Coronary artery (tissue), 2 donors: ENCODE measurements at places on chromosomes 3 and 15.

DNA sequence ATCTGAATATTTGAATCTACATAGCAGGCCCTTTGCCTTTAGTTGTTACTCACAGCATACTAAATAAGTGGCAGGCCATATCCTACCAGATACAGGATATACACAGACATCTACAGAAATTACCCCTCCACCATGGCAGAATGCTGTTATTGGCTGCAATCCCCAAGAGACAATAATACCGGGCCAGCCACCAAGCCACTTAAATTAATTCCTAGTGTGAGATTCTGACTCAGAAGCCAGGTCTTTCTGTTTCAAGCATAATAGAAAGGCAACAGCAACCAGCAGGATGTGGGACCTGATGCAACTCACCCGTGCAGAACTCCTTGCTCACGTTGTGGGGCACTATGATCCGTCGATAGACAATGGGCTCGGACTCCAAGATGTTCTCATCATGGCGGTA, 39.8 kb downstream of the CLK3 start:
- DNase-seq = no peak

- no peak for DNase-seq
These were observed 48.6 kb downstream of the FOXL2 start for GRCh38 chr3:138898301-138898700.

DNA sequence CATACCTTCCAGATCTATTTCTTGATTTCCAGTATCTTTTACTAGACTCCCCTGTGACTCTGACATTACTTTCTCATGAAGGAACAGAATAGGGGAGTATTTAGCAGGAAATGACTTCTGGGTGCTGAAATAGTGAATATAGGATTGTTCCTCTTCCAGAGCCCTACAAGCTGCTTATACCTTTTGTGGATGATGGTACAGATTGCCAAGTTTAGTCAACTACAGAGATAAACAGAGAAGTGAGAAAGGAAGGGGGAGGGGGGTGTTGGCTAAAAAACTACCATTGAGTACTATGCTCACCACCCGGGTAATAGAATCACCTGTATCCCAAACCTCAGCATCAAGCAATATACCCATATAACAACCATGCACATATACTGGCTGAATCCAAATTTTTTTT, 298.3 kb upstream of the GPR149 start:
- DNase-seq = no peak

DNA sequence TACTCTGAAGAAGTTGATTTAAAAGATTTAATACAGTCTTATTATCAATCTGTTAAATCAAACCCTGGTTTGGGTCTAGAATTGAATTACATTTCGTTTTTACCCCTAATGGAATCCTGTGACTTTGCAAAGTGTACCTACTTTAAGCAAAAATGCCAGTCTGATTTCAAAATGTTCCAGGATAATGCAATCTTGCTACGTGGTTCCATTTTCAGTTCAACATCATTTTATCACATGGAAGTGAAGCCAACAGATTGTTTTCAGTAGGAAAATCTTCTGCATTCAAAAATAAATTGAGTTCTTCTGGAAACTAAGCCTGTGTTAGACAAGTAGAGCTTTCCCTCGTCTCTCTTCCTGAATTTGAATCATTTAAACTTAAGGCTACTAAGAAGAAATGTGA, 356.4 kb downstream of the CHST2 start:
- no peak for DNase-seq

- no peak for DNase-seq
These were observed 25.7 kb downstream of the DNAH12 start for GRCh38 chr3:57518276-57518915.

- DNase-seq = no peak
These were observed 611 bp upstream of the SLC27A2 start for GRCh38 chr15:50181201-50181968.

DNA sequence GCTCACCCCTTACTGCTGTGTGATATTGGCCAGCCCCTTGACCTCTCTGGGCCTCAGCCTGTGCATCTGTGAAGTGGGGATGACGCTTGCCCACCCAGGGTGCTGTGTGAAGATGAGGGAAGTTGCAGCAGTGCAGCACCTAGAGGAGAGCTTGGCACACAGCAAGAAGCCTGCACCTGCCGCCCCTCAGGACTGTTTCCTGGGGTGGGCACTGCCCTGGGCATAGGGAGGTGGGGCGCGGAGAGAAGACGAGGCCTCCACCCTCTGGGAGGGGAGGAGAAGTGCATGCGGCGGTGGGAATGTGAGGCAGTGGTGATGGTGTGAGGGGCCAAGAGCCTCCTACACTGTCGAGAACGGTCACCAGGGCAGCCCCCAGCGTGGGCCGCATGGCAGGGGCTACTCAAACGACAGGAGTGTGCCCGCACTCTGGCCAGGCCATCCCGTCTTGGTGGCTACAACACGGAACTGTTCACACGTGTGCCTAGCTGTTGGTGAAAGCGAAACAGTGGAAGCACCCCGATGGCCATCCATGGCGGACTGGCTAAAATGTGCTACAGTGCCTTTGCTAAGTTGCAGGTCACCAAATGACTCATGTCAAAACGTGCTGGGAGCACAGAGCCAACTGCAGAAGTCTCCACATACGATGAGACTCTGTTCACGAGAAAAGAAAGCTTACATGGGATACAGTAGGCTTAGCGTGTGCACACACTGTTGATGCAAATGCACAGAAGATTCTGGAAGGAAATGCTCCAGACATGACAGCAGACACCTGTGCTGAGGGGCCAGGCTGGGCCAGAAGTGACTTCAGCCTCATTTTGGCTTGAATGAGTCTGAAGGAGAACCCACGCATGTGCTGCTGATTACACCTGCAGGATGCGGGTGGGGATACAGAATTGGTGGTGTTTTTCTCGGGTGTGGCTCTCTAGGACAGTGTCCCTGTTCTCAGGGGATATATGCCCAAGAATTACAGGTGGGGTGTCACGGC, 40.4 kb upstream of the IQSEC1 start:
- peak; percentile 55 for DNase-seq

DNA sequence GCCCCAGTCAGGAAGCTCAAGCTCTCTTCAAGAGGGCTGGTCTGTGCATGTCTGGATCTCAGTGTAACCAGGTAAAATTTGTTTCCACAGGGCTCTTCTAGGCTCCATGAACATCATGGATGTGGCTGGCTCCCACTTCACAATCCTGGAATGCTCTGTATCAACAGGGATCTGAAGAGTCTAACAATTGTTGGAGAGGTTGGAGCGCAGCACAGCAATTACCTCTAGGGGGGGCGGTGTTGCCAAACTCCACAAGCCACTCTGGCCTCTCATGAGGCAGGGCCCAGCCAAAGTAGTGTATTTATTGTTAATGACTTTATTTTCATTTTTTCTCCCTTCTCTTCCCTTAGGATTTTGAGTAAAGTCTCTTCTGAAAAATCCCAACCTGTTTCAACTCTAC, 6.1 kb upstream of the EIF2B5 start:
- DNase-seq = no peak

DNA sequence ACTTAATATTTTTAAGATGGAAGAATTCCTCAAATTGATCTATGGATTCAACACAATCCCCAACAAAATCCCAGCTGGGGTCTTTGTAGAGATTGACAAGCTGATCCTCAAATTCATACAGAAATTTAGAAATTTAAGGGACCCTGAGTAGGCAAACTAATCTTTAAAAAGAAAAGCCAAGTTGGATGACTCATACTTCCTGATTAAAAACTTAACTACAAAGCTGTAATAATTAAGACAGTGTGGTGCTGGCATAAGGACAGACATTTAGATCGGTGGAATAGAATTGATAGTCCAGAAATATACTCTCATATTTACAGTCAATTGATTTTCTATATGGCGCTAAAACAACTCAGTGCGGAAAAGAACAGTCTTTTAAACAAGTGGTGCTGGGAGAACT, 11.6 kb downstream of the FAM162A start:
- DNase-seq = no peak

DNA sequence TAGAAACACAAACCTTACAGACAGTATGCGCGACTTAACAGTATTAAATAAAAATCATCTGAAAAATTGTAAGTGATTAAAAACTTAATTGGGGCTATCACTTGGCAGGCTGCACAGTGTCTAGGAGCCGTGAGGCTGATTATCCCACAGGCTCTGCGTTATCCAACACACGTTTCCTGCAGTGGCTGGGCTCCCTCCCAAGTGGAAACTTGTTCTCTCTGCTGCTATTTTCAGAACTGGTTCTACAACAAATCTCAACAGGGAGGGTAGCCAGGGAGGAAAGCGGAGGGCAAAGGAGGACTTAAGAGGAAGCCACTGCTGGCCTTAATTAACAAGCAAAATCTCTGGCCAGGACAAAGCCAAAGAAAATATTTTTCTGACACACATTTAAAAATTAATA, 555.2 kb downstream of the MAGI1 start:
- no peak for DNase-seq

- no peak for DNase-seq
These were observed 87.6 kb downstream of the NR2F2 start for GRCh38 chr15:96418146-96418545.

DNA sequence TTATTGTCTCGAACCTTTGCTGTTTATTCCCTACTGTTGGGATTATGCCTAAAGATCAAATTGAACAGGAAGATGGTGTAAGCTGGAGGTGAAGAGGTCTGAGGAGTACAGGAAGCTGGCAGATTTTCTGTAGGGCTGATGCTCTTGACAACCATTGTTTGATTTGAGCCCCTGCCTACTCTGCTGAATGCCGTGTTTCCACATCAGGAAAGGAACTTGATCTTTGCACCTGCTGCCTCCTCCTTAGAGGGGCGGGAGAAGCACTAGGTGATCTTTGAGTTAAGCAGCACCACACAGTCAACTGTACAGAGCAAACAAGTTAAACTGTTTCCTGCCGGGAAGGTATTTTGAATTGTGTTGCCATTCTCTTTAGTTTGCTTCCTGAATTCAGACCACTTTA, 364.6 kb upstream of the EPHA6 start:
- no peak for DNase-seq

DNA sequence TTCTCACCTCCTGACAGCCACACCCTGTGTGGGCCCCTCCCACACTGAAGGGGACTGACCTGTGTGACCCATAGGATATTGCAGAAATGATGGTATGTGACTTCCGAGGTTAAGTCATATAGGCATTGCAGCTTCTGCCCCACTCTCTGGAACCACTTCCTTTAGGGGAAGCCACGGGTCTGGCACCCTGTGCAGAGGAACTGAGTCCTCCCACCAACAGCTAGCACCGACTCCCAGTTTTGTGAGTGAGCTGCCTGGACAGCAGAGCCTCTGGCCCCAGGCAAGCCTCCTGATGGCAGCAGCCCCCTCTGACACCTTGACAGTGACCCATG, 24.6 kb upstream of the SLC6A6 start:
- DNase-seq = no peak

- no peak for DNase-seq
These were observed 108.5 kb downstream of the ECT2 start for GRCh38 chr3:172859041-172859440.

DNA sequence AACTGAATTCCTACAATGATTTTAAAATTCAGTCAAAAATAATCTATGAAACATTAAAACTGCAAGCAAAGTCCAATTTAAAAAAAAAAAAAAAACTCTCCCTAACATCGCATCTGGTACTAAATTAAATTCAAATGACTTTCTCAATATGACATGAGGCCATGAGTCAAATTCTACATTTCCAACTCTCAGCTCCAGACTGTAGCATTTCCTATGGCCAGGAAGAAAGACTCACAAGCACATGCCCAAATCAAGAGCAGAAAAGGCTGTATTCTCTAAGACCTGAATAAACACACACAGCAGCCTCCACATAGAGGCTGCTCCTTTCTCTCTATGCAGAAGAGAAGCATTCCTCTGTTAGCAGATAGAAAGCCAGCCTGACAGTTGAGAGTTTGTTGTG, 729.2 kb downstream of the ROBO1 start:
- no peak for DNase-seq

DNA sequence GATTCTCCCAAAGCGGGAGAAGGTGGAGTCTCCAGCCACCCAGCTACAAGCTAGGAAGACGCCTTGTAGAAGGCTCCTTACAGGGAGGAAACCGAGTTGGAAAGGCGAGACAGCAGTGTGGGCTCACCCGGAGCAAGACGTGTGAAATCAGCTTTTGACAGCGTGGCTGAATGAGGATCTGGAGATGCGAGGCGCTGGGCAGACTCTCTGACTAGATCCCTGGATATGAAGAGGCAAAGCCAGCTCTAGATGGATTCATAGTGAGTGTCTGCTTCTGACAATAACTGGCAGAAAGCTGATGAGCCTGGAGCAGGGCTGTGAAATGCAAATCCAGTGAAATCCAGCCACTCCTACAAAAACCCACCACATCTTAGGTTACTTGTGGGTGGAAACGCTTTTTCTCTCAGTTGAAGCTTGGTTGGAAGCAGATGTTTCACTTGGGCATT, 41.0 kb downstream of the GOLGA6A start:
- no peak for DNase-seq

DNA sequence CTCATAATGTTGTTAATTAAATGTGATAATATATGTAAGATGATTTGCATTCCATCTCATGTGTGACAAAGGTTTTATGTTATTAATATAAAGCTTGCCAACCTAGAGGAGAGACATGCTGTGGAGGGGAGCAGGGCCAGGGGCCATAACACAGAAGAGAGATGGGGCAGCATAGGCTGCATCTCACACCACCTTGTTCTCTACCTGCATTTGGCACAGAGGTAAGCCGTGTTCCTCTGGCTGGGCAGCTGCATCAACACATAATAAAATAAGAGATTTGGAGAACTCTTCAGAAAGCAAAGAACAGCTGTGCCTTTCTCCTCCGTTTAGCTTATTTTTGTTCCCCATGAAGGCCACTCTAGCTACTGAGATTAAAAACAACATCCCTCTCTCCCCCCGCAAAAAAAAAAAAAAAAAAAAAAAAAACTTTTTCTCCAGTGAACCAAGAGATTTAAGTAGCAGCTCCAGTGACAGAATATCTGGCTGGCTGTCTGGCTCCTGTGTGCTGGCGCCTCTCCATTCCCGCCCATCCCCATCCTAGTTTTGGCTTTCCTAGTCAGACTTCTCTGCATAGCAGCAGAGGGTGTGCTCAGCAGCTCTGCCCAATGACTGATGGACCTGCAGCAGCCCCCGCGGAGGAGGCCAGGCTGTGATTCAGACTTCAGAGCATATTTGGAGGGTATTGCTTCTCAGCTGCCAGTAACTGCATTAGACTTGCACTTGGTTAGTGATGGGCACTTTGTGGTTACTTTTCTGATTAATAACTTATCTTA, 52.2 kb upstream of the STXBP5L start:
- no peak for DNase-seq

GRCh38 chr15:56369234-56369633, 4.0 kb downstream of the TEX9 start:
- DNase-seq = no peak

- no peak for DNase-seq
These were observed 19.7 kb downstream of the SPATA12 start for GRCh38 chr3:57080171-57080570.

GRCh38 chr3:124760601-124761000, 30.3 kb downstream of the UMPS start:
- DNase-seq = no peak

GRCh38 chr3:72345980-72346379, 502.3 kb downstream of the SHQ1 start:
- DNase-seq = no peak

DNA sequence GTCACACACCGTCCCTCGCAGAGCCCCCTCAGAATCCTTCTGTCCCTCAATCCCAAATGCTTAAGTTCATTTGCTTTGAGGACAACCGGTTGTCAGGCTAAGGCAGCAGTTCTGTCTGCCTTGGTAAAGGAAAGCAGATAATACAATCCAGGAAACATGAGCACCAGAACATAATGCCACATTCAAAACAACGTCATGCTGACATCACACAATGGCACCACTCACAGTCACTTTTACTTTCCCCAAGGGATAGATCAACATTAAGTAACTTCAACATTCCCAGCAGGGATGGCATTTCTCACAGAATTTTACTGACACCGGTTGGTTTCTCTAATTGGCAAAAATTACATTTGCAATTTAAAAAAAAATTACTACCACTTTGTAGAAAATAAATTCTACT, 74.6 kb upstream of the PSMD6 start:
- DNase-seq = no peak

GRCh38 chr3:52827441-52827840, 3.0 kb downstream of the ITIH4 start:
- DNase-seq = no peak
